ENCODE measurements at places on chromosomes 1 and 21. TPM values are rescaled to one million over a fixed set of nuclear protein-coding genes. Genes with fewer than 3 reads are reported as not detected.

The MLLT11 gene
- total RNA-seq, result 16.9 TPM

The TDRKH gene
- total RNA-seq, result 9.9 TPM

- no peak overlapping the region for H3K4me3 ChIP-seq
- no peak overlapping the region for H3K27ac ChIP-seq
- no peaks in the 10 kb centered on the region for H3K36me3 ChIP-seq
- no peak for DNase-seq
- H3K27me3 ChIP-seq, result no peaks in the 10 kb centered on the region
Observed at GRCh38 chr1:33442141-33442540, 11.2 kb upstream of the PHC2 start.

DNA sequence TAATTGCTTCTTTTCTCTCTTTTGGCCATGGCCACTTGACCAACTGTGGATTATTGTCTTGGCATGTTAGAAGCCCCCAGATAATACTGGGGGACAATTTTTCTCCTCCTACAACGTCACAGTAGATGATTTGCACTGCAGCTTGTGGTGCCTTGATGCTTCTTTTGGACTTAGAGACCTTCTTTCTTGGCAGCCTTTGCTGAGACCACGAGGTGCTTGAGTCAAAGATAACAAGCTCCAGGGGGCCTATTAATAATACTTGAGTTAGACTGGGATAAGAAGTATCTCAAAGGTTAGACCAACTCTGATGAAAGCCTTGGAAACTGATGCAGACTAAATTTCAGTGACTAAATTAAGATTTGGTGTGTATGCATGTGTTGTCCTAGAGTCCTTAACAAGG is 3.2 kb downstream of the PPP1R12B start:
- no peak for DNase-seq
- H3K4me3 ChIP-seq, result no peak overlapping the region
- peaks cover 20% of the 10 kb centered on the region for H3K4me1 ChIP-seq
- H3K36me3 ChIP-seq, result no peaks in the 10 kb centered on the region
- no peak overlapping the region for H3K27ac ChIP-seq

DNA sequence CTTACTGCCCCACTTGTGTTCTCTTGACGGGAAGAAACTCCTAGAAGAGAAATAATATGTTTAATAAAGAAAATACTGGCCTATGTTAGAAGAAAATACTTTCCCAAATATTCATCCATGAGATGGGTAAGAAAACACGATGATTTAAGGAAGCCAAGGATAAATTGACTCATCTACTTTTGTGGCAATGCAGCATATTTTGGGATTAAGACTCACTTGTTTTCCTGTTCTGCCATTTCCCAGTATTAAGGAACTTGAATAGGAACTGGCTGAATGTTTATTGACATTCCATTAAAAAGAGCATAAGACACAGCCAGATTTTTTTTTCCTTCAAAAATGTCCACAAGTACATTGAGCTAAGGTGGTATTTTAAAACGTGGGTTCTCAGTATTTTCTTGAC is 10.9 kb upstream of the ADAMTS5 start:
- DNase-seq, result no peak
- H3K36me3 ChIP-seq, result peaks cover 8% of the 10 kb centered on the region
- peaks cover 10% of the 10 kb centered on the region for H3K4me1 ChIP-seq
- no peak overlapping the region for H3K27ac ChIP-seq
- no peak overlapping the region for H3K4me3 ChIP-seq

- H3K4me3 ChIP-seq, result no peak overlapping the region
- H3K27ac ChIP-seq, result no peak overlapping the region
- peaks cover 22% of the 10 kb centered on the region for H3K4me1 ChIP-seq
- peaks cover 8% of the 10 kb centered on the region for H3K36me3 ChIP-seq
Observed at GRCh38 chr1:85616364-85616705, 35.8 kb downstream of the CCN1 start.

DNA sequence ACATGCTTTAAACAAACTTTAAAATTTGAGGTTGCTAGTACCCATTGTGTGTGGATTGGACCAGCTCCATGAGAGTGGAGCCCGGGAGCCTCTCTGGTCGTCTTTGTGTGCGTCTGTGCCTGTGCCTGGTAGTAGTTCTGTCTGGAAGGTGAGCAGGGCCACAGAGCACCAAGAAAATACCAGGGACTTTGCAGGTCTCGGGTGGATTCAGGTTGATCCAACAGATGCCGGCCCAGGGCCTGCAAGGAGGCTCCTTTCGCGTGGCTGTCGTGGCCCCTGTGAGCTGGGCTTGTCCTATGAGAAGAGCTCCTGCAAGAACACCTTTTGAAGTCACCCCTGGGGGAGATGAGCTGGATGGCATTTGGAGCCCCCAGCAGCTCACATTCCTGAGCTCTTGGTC is 28.3 kb downstream of the COL18A1 start:
- DNase-seq, result no peak

- peaks cover 7% of the 10 kb centered on the region for H3K4me1 ChIP-seq
- H3K27ac ChIP-seq, result peak overlapping the region; percentile 17
- H3K27me3 ChIP-seq, result no peaks in the 10 kb centered on the region
- peaks cover 28% of the 10 kb centered on the region for H3K36me3 ChIP-seq
- no peak for DNase-seq
- H3K4me3 ChIP-seq, result no peak overlapping the region
Observed at GRCh38 chr1:150083907-150084306, 16.3 kb downstream of the VPS45 start.
